Effector memory CD4-positive, alpha-beta T cell (primary cell): ENCODE measurements at places on chromosomes 7 and 10.

DNA sequence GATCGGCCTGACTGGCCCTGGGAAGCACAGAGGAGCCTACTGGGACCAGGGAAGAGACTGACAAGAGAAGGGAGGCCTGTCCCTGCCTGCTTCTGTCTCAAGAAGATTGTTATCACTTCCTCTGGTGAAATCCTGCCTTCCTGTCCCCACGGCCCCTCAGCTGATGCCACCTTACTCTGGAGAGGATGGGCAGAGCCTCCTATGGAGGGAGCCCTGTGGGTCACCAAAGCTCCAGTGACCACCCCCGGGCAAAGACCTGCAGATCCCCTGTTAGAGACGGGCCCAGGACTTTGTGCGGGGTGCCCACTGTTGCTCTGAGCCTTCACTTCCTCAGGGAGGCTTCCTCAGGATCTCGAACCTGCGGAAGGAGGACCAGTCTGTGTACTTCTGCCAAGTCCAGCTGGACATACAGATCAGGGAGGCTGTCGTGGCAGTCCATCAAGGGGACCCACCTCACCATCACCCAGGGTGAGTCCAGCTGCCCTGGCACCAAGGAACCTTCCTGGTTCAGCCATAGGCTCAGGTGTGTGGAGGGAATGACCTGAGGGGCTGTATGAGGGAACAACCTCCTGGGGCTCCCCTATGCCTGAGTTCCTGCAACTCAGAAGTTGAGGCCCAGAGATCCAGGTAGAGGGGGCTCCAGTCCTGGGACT lies 1.4 kb upstream of the PILRB start:
- H3K27ac ChIP-seq = no peak overlapping the region
- peaks cover 66% of the 10 kb centered on the region for H3K36me3 ChIP-seq
- H3K27me3 ChIP-seq = no peaks in the 10 kb centered on the region
- DNase-seq = no peak
- peaks cover 2% of the 10 kb centered on the region for H3K4me1 ChIP-seq

GRCh38 chr10:73886661-73887293 lies 12.4 kb upstream of the CAMK2G start:
- DNase-seq = no peak
- no peaks in the 10 kb centered on the region for H3K36me3 ChIP-seq
- no peaks in the 10 kb centered on the region for H3K27me3 ChIP-seq
- no peak overlapping the region for H3K27ac ChIP-seq
- H3K4me3 ChIP-seq = no peak overlapping the region

DNA sequence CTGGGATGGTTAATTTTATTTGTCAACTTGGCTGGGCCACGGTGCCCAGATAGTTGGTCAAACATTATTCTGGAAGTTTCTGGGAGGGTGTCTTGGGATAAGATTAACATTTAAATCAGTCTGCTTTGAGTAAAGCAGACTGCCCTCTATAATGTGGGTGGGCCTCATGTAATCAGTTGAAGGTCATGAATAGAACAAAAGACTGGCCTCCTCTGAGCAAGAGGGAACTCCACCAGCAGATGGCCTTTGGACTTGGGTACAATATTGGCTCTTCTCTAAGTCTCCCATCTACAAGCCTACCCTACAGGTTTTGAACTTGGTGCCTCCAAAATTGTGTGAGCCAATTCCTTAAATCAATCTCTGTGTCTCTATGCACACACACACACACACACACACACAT lies 61.8 kb downstream of the PLXNA4 start:
- H3K27ac ChIP-seq = no peak overlapping the region
- peaks cover 5% of the 10 kb centered on the region for H3K4me1 ChIP-seq
- H3K4me3 ChIP-seq = no peak overlapping the region
- H3K36me3 ChIP-seq = no peaks in the 10 kb centered on the region

GRCh38 chr10:44792119-44792775 lies 118.9 kb upstream of the TMEM72 start:
- H3K4me3 ChIP-seq = no peak overlapping the region
- no peaks in the 10 kb centered on the region for H3K4me1 ChIP-seq
- H3K36me3 ChIP-seq = no peaks in the 10 kb centered on the region
- H3K27ac ChIP-seq = no peak overlapping the region
- no peak for DNase-seq

DNA sequence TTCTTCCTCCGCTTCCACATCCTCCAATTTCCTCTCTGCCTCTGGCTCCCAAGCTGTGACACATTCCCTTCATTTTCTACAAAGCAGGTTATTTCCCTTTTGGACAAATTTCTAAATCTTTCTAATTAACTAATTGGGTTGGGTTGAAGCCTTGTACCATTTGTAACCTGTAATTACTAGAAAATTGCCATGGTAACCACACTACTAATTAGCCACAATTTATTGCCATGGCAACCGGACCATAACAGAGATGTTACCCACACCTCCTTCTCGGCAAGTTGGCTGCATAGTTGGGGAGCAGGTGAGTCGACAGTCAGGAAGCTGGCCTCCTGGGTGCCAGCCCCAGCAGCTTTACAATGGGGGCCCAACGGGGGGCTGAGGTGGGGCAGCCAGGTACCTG lies 61.6 kb downstream of the GOLGA7B start:
- no peaks in the 10 kb centered on the region for H3K4me1 ChIP-seq
- no peaks in the 10 kb centered on the region for H3K27me3 ChIP-seq
- no peak for DNase-seq
- H3K36me3 ChIP-seq = no peaks in the 10 kb centered on the region
- H3K4me3 ChIP-seq = no peak overlapping the region

- H3K27me3 ChIP-seq = no peaks in the 10 kb centered on the region
- peaks cover 19% of the 10 kb centered on the region for H3K4me1 ChIP-seq
- peak overlapping the region; percentile 30 for H3K27ac ChIP-seq
- no peak for DNase-seq
- no peak overlapping the region for H3K4me3 ChIP-seq
Observed at GRCh38 chr10:11401264-11402235, 209.9 kb downstream of the USP6NL start.
